ENCODE measurements at places on chromosomes 12 and 14.

GRCh38 chr14:61638595-61639387 lies 56.5 kb upstream of the HIF1A start:
- DNase-seq = no peak

- no peak for DNase-seq
Observed at GRCh38 chr12:51246254-51246853, 7.7 kb downstream of the DAZAP2 start.

- DNase-seq = no peak
Observed at GRCh38 chr12:125487336-125487735, 422.1 kb downstream of the AACS start.

- no peak for DNase-seq
Observed at GRCh38 chr12:56216461-56216860, 5.3 kb downstream of the RNF41 start.

DNA sequence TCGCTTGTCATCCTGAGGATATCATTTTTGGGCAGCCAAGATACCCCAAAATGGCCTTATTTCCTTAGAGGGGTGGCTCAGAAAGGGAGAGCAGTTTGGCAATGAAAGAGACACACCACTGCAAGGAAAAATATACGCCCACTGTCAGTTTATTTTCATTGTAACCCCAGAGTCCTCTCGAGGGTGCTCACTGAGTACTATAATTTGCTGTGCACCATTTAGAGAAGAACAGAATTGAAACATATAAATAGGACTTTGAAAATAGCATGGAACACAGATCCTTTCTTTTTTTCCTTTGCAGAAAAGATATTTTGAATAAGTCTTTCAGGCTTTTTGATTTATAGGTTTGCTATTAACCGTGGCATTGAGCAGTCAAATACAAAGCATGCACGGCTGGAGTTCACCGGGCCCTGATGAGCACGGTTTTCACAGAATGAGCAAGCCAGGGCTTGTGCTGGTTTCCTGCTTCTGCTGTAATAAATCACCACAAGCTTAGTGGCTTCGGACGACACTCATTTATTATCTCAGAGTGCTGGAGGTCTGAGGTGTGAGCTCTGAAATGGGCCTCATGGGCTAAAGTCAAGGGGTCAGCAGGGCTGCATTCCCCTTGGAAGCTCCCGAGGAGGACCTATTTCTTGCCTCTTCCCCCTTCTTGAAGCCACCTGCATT lies 152.3 kb downstream of the ZNF664 start:
- DNase-seq = no peak

DNA sequence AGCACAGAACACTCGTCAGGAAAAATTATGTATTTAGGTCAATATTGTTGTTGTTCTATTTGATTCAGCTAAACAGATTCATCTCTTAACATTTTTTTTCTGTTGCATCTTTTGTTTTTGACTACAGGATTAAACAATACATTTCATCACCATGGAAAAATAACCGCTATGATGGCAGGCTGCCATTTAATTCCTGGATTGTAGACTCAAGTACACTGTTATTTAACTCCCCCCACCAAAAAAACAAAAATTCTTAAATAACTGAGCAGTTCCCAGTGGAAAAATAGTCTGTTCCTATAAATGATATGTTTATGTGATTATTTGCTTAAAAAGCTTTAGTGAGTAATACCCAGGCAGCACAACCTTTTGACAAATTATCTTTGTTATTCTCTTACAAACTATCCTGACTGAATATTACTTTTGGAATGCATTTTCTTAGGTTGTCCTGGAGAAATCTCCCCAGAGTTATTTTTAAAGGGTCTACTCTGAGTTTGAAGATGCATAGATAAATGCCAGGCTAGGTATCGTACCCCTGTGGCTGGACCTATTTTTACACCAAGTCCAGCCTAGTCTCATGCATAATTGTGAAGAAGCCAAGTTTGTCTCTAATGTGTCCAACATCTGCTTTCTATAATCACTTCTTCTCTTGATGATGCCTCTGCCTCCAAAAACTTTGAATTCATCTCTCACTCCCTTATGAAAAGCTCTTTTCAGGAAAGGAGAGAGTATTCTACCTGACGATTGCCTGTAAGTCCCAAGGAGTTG lies 3.7 kb downstream of the KERA start:
- DNase-seq = no peak

GRCh38 chr12:10341892-10342509 lies 34.3 kb downstream of the KLRD1 start:
- DNase-seq = no peak
